ENCODE measurements at places on chromosomes 7 and 10.

DNA sequence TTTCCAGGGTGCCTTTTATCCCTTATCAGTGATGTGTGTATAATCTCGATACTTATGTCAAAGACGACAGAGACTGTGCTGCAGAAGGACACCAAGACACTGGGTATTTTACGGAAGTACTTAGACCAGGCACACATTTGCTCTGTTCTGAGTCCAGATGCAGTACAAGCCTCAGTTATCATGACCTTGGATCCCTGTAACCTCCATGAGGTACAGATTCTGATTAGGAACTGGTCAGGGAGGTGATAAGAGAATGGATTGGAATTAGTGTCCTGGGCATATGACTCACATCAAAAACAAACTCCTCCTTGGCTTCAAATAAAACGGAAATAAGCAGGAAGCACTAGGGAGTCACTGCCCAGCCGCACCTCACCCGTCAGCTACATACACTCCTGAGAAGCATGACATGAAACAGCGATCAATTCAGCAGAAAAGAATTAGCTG is 146.5 kb downstream of the SFMBT2 start:
- no peak for DNase-seq

- DNase-seq, result no peak
These were observed 24.5 kb downstream of the ZEB1 start for GRCh38 chr10:31343551-31343950.

DNA sequence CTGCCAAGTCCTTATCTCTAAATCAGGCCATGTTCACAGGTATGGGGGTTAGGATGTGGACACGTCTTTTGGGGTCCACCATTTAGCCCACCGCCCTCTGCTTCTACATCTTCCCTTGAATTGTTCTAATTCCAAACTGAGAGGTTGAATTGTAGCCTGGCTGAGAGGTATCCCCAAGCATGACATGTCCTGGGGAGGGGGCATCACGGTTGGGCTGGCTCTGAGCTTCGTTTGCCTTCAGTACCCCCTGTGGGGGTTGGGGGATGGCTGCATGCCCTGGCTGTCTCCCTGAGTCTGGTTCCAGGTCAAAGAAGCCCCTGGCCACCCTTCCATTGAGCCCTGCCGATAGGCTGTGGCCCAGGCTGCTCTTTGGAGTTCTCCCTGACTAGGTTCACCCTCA is 204.6 kb downstream of the GLRX3 start:
- no peak for DNase-seq

- DNase-seq, result no peak
These were observed 160.1 kb downstream of the CFTR start for GRCh38 chr7:117639966-117640365.

DNA sequence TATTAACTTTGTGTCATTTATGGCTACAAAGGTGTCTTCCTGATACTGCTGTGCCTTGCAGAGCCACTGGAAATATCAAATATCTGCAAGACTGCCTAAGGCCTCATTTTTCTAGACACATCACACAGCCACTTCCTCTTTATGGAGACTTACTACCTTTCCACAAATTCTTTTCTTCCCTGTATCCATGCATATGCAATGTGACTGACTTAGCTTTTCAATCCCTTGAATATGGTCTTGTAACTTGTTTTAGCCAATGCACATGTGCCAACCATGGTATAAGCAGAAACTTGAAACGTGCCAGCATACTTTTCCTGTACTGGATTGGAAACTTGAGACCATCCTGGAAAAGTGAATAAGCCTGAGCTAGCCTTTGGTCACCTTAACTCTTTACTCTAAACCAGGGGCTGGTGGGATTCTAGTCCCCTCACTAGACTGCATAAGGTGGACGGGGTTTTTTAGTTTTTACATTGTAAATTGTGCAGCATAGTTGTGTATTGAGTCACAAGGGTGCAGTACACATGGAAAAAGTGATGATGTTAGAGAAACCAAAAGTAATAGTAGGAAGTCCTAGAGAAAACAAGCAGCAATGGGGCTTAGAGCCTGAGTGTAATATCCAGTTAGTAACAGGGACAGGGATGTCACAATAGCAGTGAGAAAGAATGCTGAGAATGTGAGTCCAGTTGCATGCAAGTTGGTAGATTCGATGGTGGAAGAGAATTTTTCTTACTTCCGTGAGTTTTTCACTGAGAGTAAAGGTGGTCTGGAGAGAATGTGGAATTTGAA is 879.5 kb downstream of the SORCS1 start:
- DNase-seq, result no peak

DNA sequence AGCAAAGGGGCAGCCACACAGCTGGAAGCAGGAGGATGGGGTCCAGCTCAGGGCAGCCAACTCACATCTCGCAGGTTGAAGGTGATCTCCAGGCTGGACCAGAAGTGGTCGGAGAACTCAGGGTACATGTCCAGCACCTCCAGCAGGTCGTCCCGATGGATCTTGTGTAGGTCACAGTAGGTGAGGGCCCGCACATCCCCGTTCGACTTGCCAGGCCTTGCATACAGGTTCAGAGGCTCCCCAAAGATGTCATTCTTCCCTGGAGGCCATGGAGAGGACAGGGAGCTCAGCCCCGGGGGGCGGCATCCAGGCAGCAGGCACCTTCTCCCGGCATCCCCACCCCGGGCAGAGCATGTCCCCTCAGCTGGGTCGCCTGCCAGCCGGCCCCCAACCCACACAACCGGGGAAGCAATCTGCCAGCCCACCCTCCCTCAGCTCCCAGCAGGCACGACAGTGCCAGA is 29.3 kb downstream of the KCNH2 start:
- DNase-seq, result no peak

DNA sequence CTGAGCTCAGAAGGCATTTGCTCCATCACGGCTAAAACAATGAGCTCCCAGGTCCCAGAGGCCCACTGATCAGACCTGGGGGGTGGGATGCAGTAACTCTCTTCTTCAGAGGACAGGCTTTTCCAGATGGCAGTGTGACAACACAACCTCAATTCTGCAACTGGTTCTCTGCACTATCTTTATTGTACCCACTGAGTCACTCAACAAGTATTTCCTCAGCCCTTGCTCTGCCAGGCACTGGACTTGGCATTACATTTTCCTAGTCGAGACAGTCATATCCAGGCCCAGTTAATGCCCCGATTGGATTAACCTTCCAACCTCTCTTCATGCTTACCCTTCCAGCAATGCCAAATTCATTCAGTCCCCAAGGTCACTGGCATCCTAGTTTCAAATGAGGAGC is 72.6 kb downstream of the JAZF1 start:
- no peak for DNase-seq

DNA sequence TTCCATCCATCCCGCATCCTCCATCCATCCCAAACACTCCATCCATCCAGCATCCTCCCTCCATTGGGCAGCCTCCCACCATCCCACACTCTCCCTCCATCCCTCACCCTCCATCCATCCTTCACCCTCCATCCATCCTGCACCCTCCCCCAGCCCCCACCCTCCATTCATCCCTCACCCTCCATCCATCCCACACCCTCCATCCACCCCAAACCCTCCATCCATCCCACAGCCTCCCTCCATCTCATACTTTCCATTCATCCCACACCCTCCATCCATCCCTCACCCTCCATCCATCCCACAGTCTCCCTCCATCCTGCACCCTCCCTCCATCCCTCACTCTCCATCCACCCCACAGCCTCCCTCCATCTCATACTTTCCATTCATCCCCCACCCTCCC is 60.4 kb downstream of the FOXI2 start:
- DNase-seq, result no peak

GRCh38 chr7:151252561-151252835 is 4.0 kb upstream of the SMARCD3 start:
- no peak for DNase-seq

DNA sequence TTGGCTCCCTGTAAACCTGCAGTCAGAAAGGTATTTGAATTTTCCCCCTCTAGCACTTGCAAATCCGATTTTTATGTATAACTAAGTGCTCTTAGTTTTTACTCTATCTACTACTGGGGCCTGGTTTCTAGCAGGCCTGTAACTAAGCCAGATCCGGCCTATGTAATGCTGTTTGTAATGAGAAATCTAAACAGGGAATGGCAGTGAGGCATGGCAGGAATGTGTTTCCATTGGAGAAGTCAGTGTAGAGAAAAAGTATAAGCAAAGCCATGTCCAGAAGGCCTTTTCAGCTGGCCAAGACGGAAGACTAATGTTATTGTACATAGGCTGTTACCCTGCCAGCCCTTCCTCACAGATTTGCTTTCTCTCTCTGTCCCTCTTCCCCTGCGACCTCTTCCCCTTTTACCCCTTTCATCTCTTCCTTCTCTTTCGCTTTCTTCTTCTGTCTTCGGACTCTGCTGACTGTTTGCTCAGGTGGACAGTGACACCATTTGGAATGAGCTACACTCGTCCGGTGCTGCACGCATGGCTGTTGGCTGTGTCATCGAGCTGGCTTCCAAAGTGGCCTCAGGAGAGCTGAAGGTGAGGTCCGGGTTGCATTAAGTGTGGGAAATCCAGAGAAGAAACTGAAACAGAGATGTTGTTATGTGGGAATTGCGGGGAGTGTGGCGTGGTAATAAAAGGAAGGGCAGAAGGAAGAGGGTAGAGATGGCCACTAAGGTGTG is 297.5 kb downstream of the HDAC9 start:
- DNase-seq, result no peak

DNA sequence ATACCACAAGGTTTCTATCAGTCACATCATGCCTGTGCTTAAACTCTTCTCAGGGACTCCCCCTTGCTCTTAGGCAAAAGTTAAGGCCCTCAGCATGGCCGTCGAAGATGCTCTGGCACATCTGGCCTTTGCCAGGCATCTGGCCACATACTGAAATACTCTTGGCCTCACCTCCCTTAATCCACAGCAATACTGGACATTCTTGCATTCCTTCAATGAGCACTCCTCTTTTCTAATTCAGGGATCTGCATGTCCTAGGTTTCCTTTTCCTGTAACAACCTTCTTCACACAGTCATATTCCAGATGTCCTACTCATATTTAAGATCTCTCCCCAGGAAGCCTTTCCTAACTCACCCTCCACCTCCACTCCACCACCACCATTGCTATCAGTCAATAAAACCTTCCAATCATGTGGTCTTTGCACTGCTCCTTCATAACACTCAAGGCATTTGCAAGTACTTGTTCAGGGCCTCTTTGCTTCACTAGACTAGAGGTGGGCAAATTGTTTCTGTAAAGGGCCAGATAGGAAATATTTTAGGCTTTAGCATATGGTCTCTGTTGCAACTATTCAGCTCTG is 216.6 kb downstream of the KCNMA1 start:
- no peak for DNase-seq

DNA sequence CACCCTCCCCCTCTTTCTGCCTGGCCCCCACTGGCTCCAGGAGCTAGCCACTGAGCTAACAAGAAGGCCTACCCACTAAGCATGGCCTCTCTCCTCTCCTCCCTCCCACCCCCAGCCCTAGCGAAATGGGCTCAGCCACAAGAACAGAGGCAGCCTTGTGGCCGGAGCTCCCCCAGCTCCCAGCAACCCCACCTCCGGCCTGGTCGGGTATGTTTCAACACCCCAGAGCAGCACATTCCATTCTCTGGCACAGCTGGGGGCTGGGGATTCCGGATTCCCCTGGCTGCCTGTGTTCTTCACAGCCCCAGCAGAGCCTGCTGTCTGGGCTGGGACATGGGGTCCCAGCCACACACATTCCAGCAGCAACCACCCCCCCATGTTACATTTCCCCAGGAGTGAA is 9.0 kb downstream of the SFRP5 start:
- DNase-seq, result no peak

DNA sequence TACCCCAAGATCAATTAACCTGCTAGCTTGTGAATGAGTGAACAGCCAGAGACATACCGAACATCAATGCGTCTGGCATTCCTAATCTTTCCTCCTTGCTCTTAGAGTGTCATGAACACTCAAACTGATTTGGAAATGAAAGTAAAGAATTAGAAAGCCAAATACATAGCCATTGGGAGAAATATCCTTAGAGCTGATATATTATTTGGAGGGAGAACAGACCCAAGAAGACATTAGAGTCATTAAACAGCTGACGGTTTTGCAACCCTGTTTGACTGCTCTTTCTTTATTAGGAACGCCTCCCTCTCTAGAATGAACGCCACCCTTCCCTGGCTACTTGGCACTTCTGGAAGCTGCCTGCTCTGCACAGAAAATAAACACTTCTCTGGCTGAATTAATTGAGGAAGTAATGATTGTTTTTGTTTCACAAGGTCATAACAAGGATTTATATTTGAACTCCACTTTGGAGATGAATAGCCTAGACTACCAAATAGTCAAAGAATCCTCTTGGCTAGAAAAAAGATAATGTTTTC is 42.8 kb downstream of the CTTNBP2 start:
- DNase-seq, result no peak

DNA sequence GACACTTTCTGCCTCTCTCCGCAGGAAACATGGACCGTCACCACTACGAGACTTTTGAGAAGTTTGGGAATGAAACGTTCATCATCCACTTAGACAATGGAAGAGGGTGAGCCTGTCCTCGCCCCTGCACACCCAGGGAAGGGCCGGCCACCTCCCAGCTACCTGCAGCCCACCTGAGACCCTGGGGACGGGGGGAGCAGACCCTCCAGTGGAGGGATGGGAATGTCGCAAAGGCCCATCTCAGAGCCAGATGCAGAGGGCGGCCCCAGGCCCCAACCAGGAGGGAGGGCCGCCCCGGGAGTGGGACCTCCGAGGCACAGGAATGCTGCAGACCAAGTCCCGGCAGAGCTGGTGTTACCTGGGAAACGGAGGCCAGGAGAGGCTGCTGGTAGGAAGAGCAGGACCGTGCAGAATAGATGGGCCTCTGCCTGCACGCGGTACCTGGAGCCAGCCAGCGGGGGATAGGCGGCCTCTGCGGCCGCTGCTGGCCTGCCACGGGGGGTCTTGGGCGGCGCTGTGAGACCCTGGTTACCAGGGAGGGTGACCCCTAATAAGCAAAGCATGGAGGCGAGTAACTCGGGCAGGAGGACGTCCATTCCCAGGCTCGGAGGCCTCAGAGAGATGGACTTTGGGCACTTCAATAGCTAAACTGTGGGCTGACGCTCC is 32.9 kb upstream of the FOXL3 start:
- DNase-seq, result no peak

- no peak for DNase-seq
These were observed 119.8 kb downstream of the PRPF18 start for GRCh38 chr10:13706604-13707003.

DNA sequence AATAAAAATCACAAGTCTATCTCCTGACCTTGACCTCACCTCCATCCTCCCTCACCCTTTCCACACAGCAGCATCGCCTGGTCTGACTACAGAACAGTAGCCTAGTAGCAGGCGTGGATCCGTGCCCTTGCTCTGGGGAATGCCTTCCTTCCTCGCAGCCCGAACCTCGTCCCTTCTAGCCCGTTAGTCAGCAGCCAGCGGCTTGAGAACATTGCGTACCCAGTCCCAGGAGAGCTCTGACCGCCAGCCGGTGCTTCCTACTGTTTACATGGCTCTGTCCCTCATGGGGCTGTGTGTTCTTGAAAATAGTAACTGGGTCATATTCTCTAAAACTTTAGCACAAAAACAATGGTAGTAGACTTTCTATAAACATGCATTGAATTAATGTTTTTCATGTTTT is 682.7 kb upstream of the IGFBP3 start:
- no peak for DNase-seq

- no peak for DNase-seq
These were observed 24.0 kb downstream of the HYCC1 start for GRCh38 chr7:22989643-22990587.

- DNase-seq, result no peak
These were observed 8.1 kb downstream of the TASOR2 start for GRCh38 chr10:5692461-5693358.

- no peak for DNase-seq
These were observed 217.5 kb downstream of the MACC1 start for GRCh38 chr7:19999681-20000080.
